Right lung (tissue), 10 donors: ENCODE measurements at places on chromosomes 6 and 20. TPM values are rescaled to one million over a fixed set of nuclear protein-coding genes. Genes with fewer than 3 reads are reported as not detected.
A peak's percentile ranks its signal among the peaks of the same experiment; 100 is the strongest.

- DNase-seq, result peak; percentile 93
These were observed 38.1 kb downstream of the GNAS start for GRCh38 chr20:58890518-58891085.

Gene ALDH8A1
- polyA plus RNA-seq, result 1.2 TPM

- peak; percentile 47 for DNase-seq
These were observed 150.4 kb upstream of the PHACTR3 start for GRCh38 chr20:59453759-59454560.

GRCh38 chr6:160130729-160131484 lies 9.3 kb downstream of the SLC22A1 start:
- no peak for DNase-seq

Gene OR2H2
- 0.18 TPM for polyA plus RNA-seq

- DNase-seq, result no peak
These were observed 14.7 kb downstream of the KCNQ2 start for GRCh38 chr20:63457737-63458136.

GRCh38 chr6:17869753-17870050 lies 117.7 kb downstream of the KIF13A start:
- DNase-seq, result no peak

DNA sequence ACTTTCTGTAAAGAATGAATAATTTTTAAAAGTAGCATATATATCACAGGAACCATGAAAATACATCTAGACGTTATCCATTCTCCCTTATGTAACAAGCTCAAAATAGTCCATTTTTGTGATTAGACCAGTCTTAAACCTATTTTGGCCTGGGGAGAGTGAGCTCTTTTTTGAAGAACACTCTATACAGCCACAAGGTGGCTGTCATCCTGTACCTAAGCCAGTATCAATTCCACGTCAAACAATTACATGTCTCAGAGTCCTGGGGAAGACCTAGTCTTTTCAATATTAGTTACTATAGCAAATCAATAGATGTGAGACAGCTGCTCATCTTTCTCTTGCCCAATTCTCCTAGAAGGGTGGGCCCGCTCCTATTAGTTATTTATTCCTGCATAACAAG lies 28.4 kb downstream of the FBXO5 start:
- DNase-seq, result no peak

Gene ZNF831
- polyA plus RNA-seq, result 0.15 TPM

Gene GPX5
- 0.05 TPM for polyA plus RNA-seq

GRCh38 chr6:71383901-71384489 lies 95.4 kb downstream of the OGFRL1 start:
- DNase-seq, result peak; percentile 59

Gene SIRPD
- not detected for polyA plus RNA-seq

DNA sequence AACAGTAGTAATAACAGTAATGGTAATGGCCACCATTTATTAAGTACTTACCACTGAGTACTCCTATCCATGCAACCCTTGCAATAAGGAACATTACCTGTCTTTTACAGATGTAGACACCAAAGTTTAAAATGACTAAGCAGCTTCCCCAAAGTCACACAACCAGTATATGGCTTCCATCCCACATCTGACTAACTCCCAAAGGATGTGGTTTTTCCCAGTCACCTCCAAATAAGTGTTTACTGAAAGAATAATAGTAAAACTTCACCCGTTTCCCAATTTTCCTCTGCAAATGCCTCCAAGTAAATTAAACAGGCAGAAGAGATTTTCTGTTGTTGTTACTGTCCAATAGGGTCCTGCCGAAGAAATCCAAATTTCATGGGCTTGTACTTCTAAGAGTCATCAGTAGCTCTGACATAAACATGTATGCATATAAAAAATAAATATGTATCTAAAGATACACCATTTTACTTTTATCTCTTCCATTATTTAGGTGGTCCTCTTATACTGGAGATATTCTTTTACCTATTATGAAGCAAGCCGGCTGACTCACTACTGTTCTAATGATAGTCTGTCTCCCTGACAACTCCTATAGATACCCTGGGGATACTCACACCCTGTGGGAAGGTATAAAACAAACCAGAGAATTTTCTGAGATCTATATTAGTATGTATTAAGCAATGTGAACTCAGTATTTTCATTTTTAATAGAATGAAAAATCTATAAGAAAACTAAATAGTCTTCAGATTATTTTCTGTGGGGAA lies 77.9 kb upstream of the ID4 start:
- no peak for DNase-seq

- peak; percentile 72 for DNase-seq
These were observed 1.8 kb upstream of the PEX7 start for GRCh38 chr6:136820561-136820960.

- no peak for DNase-seq
These were observed 430.3 kb upstream of the SOX4 start for GRCh38 chr6:21163110-21163837.

DNA sequence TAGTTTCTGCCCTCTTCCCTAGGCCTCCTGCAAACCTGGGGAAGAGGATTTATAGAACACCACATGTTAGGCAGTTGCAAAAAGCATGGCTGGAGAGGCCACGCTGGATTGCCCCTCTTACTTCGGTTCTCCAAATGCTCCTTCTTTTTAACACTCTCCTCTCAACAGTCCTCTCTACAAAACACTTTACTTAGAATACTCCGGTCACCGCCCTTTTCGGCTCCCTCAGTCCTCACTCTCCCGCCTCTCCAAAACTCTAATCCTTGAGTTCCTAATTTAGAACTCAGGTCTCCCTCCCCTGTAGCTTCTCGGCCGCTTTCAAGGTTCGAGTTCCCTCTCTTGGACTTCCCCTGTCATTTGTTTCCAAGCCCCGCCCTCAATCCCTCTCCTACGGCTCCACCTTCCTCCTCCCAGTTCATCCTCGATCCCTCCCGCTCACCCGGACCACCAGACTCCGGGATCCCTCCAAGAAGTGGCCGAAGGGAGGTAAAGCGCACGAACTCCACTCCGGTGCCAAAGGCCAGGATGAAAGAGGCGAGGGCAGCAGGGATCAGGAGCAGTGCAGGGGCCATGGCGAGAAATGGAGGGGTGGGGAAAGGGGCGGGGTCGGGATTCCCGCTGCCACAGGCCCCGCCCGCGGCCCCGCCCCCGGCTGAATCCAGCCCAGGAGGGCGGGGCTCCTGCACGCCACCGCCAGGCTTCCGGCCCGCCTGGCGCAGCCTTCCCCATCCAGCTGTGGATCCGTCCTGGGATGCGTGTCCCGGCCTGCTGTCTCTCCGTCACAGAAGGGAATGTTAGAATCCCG lies at the start of gene NRM:
Gene NRM (minus strand): TSS at position 582 of the 805 bp plus-strand sequence. CDS start 10 bp downstream, at position 572.
- peak; percentile 93 for DNase-seq

Gene AKAP12
- polyA plus RNA-seq, result 105 TPM

GRCh38 chr6:135901774-135902524 lies 50.4 kb downstream of the PDE7B start:
- DNase-seq, result peak; percentile 68

DNA sequence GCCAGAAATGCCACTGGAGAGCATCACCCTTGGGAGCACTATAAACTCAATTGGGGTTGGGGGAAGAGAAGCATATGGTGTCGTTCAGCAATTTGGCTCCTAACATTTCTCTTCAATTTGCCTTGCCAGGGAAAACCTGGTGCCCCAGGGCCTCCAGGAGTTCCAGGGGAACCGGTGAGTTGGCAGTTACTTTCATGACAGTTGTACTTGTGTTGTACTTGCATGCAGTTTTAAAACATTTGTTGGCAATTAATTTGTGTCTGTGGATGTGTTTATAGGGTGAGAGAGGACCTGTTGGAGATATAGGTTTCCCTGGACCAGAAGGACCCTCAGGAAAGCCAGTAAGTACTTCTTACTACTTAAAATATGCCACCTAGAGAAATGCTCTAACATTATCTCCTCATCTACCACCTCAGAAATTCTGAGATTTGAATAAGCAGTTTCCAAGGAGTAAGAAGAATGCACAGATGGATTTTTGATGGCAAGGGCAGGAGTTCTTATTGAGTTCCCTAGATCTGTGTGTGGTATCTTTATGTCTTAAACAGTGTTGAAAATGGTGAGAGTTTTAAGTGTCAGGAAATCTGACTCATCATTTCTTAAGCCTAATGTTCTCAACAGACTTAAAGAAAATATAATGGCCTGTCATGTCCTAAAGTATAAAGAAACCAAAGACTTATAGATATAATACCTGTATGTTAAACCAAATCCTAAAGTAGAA lies 122.5 kb downstream of the COL9A1 start:
- no peak for DNase-seq

DNA sequence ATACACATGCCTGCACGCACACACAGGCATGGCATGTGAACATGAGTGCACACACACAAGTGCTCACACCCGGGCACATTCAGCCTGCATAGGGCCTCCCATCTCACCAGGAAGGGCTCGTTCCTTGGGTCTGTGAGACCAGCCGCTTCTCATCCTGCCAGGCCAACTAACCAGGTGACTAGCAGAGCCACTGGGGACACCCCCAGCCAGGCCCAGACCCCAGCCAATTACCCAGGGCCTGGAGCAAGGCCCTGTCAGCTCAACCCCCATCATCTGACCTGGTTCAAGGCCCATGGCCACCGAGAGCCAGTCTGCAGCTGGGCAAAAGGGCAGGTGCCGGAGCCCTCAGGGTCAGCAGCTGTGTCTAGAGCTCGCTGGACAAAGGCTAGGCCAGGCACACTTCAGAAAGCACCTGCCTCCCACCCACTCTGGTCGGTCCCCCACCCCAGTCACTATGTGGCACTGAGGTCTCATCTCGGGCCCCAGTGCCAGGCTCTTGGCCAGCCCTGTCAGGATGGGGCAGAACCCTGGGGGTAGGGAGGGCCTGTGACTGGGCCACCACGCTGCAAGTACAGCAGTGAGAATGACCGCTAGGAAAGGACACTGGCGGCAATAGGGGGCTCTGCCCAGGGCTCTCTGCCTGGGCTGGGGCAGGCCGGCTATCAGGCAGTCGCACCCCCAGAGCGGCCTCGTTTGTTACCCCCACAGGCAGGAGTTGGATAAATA lies 26.8 kb upstream of the MRGBP start:
- no peak for DNase-seq

DNA sequence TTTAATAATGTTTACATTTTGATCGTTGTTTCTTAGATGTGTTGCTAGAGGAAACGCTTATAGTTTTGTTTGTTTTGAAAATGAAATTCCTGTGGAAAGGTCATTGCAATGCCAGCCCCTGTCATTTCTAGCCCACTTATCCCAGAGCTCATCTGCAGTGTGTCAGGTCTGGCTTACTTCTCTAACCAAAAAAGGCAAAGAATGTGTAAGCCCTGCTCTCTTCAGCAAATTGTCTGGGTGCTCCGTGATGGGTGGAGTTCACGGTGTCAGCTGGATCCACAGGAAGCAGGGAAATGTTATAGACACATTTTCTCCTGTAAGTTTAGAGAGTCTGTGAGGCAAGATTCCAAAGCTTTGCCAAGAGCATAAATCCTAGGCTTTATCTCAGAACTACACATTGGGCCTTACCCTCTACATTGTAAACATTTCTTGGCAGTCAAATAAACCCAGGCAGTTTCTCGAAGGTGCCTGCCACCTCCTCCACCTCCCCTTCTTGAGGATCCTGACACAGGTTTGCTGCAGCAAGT lies 50.9 kb downstream of the RPRD1B start:
- DNase-seq, result peak; percentile 53

GRCh38 chr6:88177961-88178464 lies 11.9 kb upstream of the CNR1 start:
- DNase-seq, result no peak

DNA sequence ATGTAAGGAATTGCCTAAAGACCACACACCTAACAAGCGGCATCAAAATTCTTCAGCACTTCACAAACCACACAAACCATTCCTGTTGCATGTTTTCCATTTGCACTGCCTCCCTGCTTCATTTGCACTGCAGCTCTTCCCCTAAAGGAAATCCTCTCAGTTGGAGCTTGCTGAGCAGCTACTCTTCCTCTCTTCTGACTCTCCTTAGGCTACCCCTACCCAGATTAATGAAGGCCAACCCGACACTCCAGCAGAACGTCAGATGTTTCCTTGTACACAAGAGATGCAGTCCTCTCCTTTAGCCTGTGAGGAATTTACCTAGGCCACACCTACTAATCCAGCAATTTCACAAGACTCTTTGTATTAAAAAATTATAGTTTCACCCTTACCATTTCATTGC lies 8.1 kb downstream of the BEND6 start:
- DNase-seq, result no peak

- DNase-seq, result no peak
These were observed 101.3 kb downstream of the SASH1 start for GRCh38 chr6:148443798-148444560.

Gene PSORS1C1
- 0.70 TPM for polyA plus RNA-seq

DNA sequence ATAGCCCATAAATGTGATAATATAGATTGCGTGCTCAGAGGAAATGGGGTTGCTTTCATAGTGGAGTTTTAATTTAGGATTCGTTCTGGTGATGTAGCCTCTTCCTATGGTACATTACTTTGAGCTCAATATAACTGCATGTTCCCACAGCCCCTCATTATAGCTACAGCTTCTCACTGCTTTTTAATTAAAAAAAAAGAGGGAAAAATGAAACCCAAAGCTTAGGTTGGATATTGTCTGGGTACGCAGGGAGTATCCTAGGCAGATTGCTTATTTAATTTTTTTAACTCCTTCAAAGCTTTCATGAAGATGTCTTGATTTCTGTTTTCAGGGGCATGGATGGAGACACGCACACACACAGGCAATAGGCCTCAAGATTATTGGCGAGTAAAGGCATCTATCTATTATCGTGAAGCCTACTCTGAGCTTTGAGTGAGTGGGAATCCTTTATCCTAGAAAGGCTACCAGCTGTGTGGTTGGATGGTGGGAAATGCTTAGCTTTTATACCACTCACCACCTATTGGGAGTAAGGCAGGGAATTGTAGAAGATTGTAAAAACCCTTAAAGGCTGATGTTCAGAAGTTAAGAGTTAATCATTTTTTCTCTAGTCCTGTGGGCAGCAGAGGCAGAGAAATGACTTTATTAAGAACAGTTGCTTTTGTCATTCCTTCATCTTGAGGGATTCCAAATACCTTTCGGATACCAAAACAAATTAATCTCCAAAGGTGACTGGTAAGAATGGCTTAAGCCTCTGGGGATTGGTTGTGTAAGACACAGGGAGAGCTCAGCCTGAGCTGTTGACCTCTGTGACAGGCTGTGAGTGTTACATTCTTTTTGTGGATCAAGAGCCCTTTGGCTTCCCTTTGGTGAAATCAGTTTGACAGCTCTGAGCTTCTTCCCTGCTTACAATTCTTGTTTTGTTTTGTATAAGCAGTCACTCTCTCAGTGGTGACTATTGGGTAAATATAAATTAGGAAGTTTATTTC lies 33.4 kb downstream of the CTNNBL1 start:
- no peak for DNase-seq

Gene SLC17A1
- 0.08 TPM for polyA plus RNA-seq

DNA sequence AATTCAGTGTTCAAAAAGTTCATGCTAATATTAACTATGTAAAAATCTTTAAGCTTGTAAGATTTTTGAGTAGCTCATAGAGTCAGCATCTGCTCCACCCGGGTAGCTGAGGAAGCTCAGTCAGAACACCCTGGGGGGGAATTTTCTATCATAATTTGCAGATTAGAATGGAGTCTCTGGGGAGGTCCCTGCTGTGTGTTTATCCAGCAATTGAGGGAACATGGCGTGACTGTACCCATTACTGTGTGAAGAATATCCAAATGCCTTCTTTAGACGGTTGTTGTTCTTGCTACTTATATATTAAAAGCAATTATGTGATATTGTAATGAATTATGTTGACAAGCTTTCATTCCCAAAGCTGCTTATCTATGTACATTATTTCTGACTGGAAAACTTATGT lies 64.8 kb downstream of the AIG1 start:
- no peak for DNase-seq

Gene GFOD1
- polyA plus RNA-seq, result 7.2 TPM
